CD4-positive, alpha-beta memory T cell (primary cell): ENCODE measurements at places on chromosomes 5 and 9. TPM values are rescaled to one million over a fixed set of nuclear protein-coding genes. Genes with fewer than 3 reads are reported as not detected.
A peak's percentile ranks its signal among the peaks of the same experiment; 100 is the strongest.

The ADAMTS13 gene
- not detected for polyA plus RNA-seq

The GABBR2 gene
- polyA plus RNA-seq = not detected

The SLC25A51 gene
- polyA plus RNA-seq = 13.9 TPM

GRCh38 chr9:94165592-94166235 is 81.5 kb downstream of the PTPDC1 start:
- no peaks in the 10 kb centered on the region for H3K27me3 ChIP-seq
- DNase-seq = peak; percentile 97
- H3K4me3 ChIP-seq = peak overlapping the region; percentile 80

DNA sequence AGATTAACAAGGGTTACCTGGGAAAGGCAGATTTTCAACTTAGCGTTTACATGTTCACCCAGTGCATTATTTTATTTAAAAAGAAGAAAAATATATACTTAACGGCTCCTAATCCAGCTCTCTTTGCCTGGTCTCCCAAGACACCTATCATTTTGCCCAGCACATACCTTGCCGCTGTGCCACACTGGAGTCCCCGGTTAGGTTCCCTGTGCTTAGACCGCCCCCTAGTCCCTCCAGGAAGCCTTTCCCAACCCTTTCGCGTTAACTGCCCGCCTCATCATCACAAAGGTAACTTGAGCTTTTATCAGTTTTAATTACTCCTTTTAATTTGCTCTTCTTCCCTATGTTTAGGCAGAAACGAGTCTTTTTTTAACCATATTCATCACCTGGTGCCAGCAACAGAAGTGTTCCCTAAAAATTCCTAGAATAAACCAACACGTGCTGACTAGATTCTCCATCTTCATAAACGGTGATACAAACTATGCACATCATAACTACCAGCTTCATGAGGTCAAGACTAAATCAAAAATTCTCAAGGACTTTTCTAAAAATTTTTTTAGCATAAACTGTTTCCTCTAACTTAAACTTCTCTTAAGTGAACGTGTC is 19.7 kb downstream of the DNAJA1 start:
- peaks cover 8% of the 10 kb centered on the region for H3K4me1 ChIP-seq
- H3K27me3 ChIP-seq = no peaks in the 10 kb centered on the region
- peak overlapping the region; percentile 58 for H3K27ac ChIP-seq
- H3K36me3 ChIP-seq = peaks cover 15% of the 10 kb centered on the region

DNA sequence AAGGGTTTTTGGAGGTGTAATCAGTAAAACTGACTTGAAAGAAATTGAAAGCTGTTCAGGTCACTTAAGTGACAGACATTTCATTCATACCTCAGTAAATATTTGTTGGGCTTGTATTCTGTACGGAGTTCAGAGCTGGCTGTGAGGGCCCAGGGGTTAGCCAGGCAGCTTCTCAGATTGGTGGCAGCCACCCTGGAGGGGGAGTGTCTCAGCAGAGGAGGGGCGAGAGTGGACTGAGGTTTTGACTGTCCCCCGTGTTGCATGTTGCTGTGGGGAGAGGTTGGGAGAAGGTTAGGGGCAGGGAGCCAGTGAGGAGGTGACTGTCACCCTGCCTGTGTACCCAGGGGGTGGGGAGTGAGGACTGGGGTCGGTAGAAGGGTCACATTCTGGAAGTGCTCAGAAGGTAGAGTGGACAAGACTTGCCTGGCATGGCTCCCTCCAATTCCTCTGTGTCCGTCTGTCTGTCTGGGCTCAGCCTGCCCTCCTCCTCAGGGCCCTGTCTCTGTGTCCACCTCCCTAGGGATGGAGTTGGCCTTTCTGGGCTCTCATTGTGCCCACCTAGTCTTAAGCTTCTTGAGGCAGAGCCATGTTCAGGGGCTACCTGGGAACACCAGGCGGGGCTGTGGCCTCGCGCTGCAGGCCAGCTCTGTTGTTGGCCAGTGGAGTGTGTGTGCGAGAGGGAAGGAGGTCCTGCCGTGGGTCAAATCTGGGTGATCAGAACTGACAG is 4.4 kb downstream of the PHF2 start:
- H3K4me1 ChIP-seq = peaks cover 31% of the 10 kb centered on the region
- no peak for DNase-seq
- H3K27ac ChIP-seq = no peak overlapping the region

DNA sequence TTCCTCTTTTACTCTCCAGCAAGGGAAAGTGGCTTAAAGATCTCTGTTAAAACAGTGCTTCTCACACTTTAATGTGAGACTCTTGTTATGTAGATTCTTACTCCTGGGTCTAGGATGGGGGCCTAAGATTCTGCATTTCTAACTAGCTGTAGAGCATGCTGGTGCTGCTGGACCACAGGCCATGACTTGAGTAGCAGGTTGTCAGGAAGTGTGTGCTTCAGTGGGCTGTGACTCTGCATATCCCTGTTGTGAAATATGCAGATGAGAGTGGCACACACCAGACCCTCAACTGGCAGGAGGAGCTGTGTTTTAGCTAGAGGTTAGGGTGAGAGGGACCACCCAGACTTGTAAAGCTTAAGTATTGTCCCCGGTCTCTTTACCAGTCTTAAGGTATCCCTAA is 191.1 kb upstream of the DMRT1 start:
- no peak overlapping the region for H3K4me3 ChIP-seq
- no peak for DNase-seq
- H3K36me3 ChIP-seq = no peaks in the 10 kb centered on the region

DNA sequence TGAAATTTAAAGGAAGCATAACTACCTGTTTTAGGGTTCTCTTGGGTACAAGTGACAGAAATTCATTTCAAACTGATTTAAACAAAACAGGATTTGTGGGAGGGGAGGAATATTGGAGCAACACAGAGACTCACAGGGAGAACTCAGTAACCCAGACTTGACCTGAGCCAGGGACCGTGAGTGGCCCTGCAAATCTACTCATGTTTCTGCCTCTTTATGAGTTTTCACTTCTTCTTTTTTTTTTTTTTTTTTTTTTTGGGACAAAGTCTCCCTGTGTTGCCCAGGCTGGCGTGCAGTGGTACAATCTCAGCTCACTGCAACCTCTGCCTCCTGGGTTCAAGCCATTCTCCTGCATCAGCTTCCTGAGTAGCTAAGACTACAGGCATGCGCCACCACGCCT is 405.6 kb upstream of the ZNF608 start:
- DNase-seq = no peak
- H3K27ac ChIP-seq = no peak overlapping the region
- H3K36me3 ChIP-seq = no peaks in the 10 kb centered on the region
- no peak overlapping the region for H3K4me3 ChIP-seq
- no peaks in the 10 kb centered on the region for H3K27me3 ChIP-seq
- H3K4me1 ChIP-seq = no peaks in the 10 kb centered on the region

DNA sequence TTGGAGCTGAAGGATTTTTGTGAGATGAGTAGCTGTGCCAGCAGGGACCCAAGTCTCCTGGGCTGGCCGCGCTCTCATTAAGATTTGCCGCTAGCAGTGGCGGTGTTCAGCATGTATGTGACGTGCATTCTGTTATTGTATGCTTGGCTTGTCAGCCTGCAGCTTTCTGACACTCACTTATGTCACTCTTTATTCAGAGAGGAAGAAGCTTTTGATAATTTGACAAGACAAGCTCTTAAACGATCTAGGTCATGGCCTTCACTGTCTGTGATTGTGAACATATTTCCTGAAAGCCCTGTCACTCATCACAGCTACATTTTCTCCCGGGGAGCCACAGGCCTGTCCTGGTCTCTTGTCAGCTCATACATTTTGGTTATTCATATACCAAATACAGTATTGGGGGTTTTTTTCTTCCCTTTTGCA is 98.2 kb upstream of the GRHPR start:
- H3K27me3 ChIP-seq = no peaks in the 10 kb centered on the region
- no peaks in the 10 kb centered on the region for H3K36me3 ChIP-seq
- no peak overlapping the region for H3K4me3 ChIP-seq
- H3K27ac ChIP-seq = no peak overlapping the region
- DNase-seq = no peak

GRCh38 chr9:135502873-135503321 is 2.4 kb downstream of the MRPS2 start:
- peaks cover 29% of the 10 kb centered on the region for H3K4me1 ChIP-seq
- no peak overlapping the region for H3K4me3 ChIP-seq
- H3K27ac ChIP-seq = no peak overlapping the region
